IPS DF 6.9 (cell line): ENCODE measurements at places on chromosomes 4 and X.

- no peak for DNase-seq
These were observed 2.7 kb upstream of the PF4V1 start for GRCh38 chr4:73850261-73850970.

GRCh38 chr4:15003401-15003890 lies 1.2 kb downstream of the CPEB2 start:
- DNase-seq, result no peak

DNA sequence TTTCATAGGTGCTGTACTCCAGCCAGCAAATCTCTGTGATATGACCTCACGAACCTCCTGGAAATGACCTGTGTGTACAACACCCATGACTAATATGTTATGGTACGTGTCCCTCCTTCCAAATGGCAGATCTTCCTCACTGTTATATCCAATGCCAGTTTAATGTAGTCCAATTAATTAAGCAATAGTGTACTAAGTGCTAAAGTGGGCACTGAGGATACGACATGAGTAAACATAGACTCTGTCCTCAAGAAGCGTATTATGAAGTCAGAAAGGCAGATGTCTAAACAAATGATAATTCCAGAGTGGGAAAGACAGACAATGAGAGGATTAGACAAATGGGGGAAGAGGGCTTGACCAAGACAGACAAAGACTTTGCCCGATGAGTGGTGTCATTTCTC lies 33.9 kb downstream of the GPRIN3 start:
- DNase-seq, result no peak

DNA sequence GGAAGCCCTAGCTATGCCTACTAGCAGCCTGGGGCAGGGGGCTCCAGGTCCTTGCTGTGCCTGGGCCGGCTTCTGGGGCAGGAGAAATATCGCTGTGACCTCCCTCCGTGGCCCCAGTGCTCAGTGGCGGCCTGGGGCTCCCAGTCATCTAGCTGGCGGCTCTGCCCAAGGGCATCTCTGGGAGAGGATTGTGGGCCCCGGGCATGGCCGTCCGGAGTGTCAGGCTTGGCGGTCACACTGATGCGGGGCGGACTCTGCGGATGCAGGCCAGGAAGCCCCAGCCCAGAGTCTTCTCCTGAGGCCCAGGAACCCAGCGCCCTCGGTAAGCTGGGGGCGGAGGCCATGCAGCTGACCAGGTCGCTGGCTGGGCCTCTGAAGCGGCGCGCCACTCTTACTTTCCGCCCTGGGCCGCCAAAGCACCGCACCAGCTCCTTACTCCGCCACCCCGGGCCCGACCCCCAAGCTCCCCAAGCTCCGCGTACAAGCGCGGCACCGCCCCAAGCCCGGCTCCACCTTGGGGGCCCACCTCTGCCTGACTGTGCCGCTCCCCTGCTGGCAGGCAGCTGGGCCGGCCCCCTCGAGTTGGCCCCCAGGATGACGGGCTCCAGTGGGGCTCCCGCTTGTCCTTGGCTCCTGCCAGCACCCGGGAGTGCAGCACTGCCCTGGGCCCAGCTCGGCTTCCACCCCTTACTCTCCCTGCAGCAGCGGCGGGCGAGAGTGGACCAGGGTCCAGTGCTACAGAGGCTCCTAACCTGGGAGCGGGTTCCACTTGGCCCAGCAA lies 720.0 kb downstream of the PCDH18 start:
- DNase-seq, result no peak

- DNase-seq, result no peak
These were observed 11.3 kb downstream of the RGS12 start for GRCh38 chr4:3303923-3304710.

- DNase-seq, result no peak
These were observed 264.8 kb upstream of the LDB2 start for GRCh38 chr4:17163156-17163771.

DNA sequence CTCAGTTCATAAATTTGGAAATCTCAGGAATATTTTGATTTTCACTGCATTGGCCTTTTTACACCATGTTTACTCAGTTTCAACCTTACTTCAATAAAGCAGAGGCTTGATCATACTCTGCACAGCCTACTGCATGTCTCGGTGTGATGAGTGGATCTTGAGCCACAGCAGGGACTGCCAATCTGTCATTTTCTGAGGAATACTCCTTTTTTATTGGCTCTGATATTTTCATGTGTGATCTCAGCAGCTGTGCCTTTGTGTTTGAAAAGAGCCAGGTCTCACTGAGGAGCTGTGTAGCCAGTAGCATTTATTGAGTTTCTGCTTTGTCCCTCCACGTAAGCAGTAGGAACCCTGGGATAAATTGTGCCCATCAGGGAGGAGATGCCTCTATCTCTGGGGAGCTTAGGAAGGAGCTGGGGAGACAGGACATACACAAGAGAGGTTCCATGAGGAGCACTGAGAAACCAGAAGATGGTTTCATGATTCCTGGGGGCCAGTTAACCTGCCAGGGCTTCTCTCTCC lies 18.9 kb upstream of the TRIM2 start:
- no peak for DNase-seq

DNA sequence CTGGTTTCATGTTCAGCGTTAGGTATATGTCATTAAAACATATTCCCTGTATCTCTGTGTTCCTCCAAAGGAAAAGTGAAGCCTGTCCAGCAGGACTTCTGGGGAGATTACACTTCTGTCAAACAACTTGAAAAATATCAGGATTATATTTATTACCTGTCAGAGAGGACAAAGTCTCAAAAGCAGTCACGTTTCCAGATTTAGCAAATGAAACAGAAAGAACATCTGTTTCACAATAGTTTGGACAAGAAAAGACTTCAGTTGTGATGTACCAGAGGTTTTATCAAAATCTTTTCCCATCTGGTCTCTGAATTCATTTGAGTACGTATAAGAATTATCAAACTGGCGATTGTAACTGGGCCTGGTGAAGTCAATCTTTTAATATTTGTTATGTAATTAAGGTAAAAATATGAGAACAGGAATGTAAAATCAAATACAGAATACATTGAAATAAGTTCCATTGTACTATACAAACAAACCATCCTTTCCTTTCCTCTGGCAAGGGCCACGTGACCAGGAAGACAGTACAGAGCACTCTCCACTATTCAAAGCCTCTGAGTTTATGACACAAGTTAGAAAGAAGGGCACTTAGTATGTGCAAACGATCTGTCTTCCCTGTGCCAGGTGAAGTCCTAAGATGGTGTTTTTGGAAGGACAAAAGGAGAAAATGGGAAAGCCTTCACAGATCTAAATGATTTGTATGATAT lies 3.2 kb downstream of the CASP3 start:
- no peak for DNase-seq

- no peak for DNase-seq
These were observed 32.6 kb upstream of the SPON2 start for GRCh38 chr4:1204828-1205585.

DNA sequence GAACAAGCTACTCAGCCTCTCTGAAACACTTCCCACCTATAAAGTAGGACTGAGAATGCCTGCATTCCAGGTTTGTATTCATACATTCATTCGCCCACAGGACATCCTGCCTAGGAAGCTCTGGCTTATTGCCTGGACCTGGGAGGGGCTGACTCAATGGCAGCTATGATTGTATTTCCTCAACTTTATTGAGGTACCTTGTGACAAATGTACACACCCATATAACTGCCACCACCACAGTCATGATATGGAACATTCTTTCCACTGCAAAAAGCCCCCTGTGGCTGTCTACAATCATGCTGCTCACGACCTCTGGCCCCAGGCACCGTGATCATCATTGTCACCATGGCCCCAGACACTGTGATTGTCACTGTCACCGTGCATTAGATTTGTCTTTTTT lies 68.3 kb downstream of the ABLIM2 start:
- DNase-seq, result no peak

DNA sequence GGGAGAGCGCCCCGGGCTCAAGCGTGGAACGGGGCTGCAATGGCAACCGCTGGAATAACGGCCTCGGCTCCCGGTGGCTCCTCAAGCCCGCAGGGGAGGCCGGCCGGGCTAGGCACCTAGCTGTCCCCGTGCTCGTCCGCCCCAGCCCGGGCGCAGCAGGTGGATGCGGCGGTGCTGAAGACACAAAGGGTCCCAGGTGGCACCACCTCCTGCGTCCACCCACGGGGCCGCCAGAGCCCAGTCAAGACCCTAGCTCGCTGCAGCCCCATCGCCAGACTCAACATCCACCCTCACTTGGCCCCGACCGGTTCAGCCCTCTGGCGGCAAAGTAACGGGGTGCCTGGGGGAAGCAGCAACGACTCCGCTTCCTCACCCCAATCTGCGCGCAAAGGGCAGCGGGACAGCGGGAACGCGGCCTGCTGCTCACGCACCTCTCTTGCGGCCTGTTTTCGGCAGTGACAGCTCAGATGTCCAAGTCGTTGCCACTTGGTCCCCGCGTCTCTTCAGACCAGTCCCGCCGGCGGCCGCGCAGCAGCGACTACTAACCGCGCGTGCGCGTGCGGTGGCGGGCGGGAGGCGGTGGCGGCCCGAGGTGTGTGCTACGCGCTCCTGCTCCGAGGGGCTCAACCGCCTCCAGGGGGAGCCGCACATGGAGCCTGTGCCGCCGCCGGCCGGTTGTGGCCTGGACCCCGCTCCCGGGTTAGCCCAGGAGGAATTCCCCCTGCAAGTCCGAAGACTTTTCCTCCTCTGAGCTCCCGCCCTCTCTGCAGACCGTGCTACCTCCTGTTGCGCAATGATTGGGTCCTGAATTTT lies at the start of gene CLGN:
Gene CLGN (minus strand): TSS at position 543 of the 813 bp plus-strand sequence. CDS start 14,570 bp downstream, outside the sequence.
- DNase-seq, result peak; percentile 61

DNA sequence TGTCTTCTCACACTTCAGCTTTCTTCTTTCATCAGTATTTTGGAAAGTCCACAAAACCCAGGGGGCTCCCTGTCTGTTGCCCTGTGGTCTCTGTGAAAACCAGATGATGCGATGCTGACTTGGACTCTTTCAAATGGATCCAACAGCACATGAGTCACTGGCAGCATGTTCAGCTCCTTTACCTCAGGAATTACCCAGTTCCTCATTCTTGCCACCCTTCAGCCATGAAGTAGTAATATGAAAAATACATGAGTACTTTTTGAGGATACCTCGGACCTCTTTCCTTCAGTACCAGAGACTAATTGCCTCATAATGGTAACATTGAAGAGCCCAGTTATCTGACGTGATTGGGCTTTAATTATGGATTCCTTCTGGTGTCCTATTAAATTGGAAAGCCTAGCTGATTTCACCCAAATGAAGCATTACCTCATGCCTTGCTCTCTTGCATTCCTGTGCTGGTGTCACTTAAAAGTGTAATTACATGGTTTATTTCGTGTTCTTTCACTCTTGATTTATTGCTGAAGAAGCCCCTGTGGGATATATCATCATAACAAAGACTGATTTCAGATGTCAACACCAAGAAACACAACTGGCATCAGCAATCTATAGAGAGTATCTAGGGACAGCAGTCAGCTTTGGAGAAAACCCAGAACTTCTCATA lies 63.4 kb downstream of the NFKB1 start:
- no peak for DNase-seq

GRCh38 chrX:16733013-16733412 lies 13.6 kb downstream of the SYAP1 start:
- DNase-seq, result no peak

DNA sequence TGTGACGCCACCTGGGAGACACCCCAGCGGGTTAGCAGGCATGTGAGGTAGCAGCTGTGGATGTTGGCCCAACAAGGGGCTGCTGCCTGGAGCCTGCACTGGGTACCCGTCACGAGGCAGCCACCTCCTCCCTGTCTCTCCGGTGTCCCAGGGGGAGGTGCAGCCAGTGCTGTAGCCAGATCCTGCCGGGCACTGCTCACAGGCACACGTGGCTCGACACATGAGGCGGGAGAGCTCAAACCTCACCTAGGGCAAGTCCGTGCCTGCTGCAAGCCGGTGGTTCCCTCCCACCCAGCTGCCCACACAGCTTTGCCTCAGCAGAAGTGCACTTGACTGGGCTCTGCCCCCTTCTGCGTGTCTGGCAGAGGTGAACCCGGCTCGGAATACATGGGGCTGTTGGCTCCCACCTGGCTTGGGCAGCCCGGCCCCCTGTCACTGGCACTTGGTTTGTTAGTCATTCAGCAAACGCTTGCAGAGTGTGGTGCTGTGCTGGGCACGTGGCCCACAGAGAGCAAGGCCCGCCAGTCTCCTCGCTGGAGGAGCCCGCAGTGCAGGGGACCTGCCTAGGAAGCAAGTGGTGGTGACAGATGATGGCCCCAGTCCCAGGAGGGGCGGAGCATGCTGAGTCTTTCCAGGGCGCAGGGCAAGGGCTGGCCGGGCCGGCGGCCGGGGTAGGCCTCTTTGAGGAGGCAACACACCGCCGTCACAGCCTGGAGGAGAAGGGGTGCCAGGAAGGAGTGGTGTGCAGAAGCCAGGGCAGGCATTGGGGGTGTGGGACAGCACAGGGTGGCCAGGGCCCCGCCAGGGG lies 10.1 kb upstream of the SH3TC1 start:
- DNase-seq, result no peak

DNA sequence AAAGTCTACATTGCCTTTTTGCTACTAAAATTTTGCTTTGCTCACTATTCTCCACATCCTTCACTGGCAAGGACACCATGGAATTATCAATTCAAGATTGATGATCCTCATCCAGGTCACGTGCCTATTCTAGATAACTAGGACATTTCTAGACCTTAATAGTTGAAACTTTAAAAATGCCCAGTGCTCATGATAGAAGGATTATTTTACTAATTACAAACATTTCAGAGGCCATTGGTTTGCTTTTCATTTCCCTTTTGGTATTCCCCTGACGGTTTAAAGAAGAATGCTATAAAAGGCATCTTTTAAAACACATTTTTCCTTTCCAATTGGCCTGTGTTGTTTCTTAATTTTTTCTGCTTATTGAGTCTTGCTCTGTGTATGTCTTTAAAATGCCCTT lies 249.4 kb downstream of the NDST4 start:
- no peak for DNase-seq

- no peak for DNase-seq
These were observed 18.1 kb upstream of the FAM241A start for GRCh38 chr4:112127048-112127637.

DNA sequence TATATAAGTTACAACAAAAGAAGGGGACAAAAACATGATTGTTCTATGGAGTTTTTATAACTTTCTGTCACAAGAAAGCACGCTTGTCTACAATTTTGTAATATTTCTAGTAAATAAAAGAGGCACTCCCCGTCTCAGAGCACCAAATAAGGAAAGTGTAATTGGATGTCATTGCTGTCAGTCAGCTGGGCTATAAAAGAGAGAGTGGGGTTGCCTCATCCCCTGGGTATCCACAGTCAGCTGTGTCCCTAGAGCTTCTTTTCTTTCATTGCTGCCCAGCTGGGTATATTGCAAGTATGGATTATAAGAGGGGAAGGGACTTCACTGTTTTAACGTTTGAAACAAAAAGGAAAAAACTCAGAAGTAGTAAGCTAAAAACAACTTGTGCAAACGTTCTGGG lies 61.3 kb downstream of the NPNT start:
- no peak for DNase-seq

GRCh38 chrX:44244008-44244407 lies 99.5 kb downstream of the EFHC2 start:
- DNase-seq, result no peak

DNA sequence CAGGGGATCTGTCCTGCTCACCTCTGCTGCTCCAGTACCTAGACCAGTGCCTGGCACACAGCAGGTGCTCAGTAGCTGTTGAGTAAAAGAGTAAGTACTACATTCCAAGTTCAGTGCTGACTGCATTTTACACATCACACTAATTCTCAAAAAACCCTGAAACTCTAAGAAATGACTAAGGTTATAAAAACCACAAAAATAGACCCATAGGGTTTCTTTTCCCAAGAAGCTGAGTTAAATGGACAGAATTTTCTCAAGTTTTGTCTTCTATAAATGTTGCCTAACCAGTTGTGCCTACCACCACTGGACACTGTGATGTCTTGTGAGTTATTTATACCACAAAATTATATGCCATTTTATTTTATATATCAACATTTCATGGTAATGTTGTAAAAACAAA lies 78.9 kb upstream of the RXFP1 start:
- DNase-seq, result no peak

GRCh38 chrX:72360326-72360725 lies 54.6 kb upstream of the CITED1 start:
- no peak for DNase-seq
